Lower lobe of right lung (tissue), 2 donors: ENCODE measurements at places on chromosomes 5 and 9.

- DNase-seq: no peak
Observed at GRCh38 chr9:13485068-13485596, 205.6 kb upstream of the MPDZ start.

- no peak for DNase-seq
Observed at GRCh38 chr5:69432412-69433206, 17.7 kb downstream of the MARVELD2 start.

DNA sequence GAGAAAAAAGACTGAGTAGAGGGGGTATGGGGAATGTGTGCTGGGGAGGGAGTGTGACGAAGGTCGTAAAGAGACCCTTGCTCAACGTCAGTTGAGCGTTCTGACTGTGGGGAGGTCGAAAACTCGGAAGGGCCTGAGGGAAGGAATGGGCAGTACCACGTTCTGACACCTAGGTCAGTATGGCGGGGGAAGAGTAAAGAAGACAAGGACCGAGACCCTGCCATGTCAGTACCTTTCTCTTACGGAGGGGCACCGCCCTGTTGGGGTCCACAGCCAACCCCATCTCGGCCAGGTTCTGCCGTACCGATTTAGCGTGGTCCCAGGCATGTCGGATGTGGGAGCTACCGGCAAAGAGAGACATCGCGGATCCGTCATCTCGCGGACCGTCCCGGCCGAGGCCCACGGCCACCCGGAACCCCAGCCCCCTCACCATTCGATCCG is 375 bp downstream of the NOP16 start:
- DNase-seq: peak; percentile 57

GRCh38 chr9:22105005-22105722 is 96.1 kb upstream of the CDKN2B start:
- DNase-seq: no peak

- DNase-seq: no peak
Observed at GRCh38 chr5:125503946-125504345, 757.5 kb upstream of the ZNF608 start.

DNA sequence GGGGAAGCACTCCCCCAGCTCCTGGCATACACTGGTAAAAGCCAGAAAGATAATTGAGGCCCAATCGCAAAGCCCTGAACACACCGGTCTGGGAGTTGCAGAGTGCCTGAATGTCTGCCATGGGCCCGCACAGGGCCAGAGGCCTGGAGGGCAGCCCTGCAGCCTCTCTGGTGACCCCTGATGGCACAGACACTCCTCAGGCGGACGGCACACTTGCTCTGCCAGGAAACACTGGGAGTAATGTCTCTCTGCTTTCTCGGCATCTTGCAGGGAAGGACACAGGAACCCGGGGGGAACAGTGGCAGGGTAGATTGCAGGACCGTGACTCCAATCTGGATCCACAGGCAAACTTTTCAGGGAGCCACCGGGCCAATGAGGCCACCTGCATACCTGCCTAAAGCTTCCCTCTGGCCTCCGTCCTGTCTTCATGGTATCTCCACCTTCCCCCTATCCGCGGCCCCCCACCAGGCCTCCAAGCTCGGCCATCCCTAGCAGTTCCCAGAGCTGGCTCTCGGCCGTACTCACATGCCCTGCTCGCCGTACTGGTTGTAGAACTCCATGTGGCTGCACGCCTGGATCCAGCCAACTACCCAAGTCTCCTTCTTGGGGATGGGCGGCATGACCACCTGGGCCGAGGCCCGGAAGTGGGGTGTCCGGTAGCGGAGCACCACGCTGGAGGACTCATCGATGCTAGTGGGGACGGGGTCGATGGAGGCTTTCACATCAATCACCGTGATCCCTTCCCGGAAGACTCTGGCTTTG is 797 bp downstream of the FAM78A start:
- no peak for DNase-seq

DNA sequence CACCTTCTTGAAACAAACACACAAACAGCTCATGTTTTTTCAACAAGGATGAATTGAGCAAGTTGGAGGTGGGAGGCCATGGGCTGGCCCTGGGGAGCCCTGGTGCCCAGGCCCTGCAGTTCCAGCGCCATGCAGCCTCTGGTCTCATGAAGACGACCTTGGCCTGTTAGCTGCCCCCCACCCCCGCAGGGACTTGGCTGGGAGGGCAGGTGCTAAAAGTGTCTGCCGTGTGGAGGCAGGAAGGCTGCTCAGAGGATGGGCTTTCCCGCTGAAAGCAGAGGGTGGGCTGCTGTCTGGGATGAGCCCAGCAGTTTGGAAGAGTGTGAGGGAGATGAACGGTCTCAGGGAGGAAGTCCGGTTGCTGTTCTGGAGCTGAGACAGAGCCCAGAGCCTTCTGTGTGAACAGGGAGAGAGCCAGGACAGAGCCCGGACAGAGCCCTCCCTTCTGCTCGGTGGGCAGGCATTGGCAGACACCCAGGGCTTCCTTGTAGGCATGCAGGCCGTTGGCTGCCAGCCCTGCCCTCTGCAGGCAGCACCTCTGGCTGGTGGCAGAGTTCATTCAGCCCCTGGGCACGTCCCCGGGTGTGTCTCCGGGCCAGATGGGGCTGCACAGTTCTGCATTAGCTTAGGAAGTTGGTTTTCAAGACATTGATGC is 18.7 kb downstream of the ROPN1L start:
- DNase-seq: no peak

GRCh38 chr5:15260356-15261268 is 239.4 kb upstream of the FBXL7 start:
- DNase-seq: no peak

- no peak for DNase-seq
Observed at GRCh38 chr9:130500340-130501180, 55.8 kb downstream of the ASS1 start.

DNA sequence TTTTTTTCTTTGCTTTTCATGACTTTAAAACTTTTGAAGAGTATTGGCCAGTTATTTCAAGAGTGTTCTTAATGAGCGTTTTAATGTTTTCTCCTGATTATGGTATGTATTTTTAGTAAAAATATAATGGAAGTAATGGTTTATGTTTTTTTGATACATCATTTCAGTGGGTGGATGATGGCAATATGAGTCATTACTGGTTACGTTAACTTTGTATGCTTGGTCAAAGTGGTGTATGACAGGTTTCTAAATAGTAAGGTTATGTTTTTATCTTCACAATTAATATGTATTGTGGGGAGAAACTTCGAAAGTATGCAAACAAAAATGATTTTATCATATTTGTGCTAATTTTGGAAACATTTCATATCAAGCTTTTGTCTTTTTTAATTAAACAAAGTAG is 176.7 kb upstream of the PRDM9 start:
- no peak for DNase-seq

GRCh38 chr5:67292201-67292940 is 95.8 kb upstream of the CD180 start:
- DNase-seq: no peak

GRCh38 chr9:112556497-112557442 is 70.1 kb downstream of the KIAA1958 start:
- no peak for DNase-seq

GRCh38 chr9:130114741-130115140 is 57.5 kb upstream of the NCS1 start:
- DNase-seq: no peak

- DNase-seq: no peak
Observed at GRCh38 chr9:129932303-129933151, 97.3 kb downstream of the USP20 start.

- no peak for DNase-seq
Observed at GRCh38 chr9:7266911-7267595, 509.3 kb downstream of the KDM4C start.

DNA sequence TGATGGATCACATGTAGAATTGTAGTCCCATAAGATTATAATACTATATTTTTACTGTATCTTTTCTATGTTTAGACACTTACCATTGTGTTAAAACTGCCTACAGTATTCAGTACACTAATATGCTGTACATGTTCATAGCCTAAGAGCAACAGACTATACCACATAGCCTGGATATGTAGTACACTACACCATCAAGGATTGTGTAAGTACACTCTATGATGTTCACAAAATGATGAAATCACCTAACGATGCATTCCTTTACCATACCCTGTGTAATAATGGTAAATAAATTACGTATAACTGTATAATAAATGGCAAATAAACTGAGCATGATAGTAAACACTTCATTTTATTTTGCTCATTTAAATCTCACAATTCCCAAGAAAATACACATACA is 60.3 kb downstream of the RICTOR start:
- DNase-seq: no peak

GRCh38 chr5:37043693-37044092 is 167.1 kb downstream of the NIPBL start:
- no peak for DNase-seq

- DNase-seq: no peak
Observed at GRCh38 chr5:2754581-2755075, 3.2 kb upstream of the IRX2 start.

- no peak for DNase-seq
Observed at GRCh38 chr9:87850391-87850790, 32.3 kb upstream of the SPATA31E1 start.

DNA sequence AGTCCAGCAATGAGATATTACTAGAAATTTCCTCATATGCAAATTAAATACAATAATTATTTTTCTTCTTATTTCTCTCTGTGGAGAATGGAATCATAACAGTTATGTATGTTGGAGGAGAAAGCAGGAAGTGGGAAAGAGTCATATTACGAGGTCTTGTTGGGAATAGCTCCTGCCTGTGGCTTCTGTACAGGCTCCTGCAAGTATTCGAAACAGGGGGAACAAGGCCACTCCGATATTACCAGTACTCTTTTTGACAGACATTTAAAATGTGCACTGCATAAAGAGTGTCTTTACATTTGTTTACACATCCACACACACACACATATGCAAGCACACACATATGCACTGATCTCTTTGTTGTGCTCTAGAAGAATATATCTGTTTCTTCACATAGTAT is 812.0 kb upstream of the ZNF608 start:
- no peak for DNase-seq

DNA sequence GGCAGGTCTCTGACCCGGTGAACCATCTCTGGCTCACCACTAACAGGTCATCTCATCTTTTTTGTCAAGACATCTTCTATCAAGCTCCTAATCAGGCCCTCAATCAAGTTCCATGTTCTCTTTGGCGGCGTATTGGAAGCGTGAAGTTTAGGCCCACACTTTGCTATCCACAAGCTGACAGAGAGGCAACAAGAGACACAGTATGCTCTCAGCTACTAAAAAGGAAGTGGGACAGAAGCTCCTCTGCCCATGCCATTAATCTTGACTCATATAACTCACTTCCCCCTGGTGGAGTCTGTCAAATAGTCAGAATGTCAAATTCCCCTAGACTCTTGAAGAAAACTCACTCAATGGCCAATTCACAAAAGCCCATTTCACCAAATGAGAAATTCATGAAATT is 77.6 kb upstream of the TMC1 start:
- no peak for DNase-seq
